Renal pelvis (tissue), 12 donors: ENCODE measurements at places on chromosomes 5 and 9. TPM values are rescaled to one million over a fixed set of nuclear protein-coding genes. Genes with fewer than 3 reads are reported as not detected.

DNA sequence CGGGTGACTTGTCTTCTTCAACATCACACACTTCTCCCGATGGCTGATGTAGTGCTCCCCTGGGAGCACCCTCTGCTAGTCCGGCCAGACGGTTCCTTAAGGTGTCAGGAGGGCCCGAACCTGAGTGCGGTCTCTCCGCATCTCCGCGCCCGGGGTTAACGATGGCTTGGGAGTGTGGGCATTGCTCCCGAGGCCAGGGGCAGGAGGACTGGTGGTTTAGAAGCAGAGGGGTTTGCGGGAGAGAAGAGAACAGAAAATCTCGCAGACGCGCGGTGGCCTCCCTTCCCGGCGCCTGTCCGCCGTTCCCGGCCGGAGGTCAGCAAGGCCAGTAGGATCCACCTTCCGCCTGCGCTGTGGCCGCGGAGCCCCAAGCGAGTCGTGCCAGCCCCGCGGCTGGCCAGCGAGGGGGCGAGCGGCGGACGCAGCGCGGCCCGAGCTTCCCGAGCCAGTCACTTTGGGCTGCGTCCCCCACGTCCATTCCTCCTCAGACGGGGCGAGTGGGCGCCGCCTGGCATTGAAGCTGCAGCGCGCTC is 700 bp downstream of the CDO1 start:
- no peak for DNase-seq

- no peak for DNase-seq
Measured at GRCh38 chr9:132301521-132301920, 53.3 kb downstream of the SETX start.

- no peak for DNase-seq
Measured at GRCh38 chr5:164472165-164472564, 966.7 kb downstream of the MAT2B start.

- DNase-seq, result no peak
Measured at GRCh38 chr5:44987026-44987425, 178.3 kb downstream of the MRPS30 start.

DNA sequence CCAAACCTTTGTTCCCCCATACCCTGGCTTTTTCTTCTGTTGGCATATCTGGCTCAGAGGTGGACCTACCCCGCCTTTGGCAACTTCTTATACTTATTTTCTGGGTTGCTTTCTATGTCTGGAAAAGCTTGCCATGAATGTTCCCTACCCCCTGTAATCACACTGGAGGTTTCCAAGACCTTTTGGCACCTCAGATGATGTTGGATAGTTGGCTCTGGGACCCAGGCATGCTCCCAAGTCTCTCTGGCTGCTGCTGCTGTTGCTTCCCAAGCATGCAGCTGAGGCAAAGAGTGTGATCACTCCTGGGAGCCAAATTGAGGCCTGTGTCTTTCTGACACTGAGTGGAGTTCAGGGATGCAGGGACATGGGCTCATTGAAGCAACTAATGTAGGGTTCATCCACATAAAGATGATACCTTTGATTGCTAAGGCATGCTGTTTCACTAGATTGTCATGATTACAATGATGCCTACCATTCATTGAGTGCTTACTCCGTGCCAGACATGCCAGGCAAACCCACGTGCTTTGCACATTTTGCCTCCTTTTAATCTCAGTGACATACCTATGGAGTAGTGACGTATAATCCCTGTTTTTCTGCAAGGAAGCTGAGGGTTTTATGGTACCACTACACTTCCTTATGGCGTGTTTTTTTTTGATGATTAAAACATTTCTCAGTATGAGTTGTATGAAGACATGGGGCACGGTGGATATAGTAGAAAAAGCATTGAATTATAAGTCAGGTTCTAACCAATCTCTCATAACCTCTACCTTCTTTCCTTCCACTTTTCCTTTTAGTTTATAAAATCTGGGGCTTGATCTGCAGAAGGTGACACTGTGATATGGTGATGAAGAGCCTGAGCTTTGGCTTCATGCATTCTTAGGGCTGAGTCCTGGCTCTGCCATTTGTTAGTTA is 73.1 kb downstream of the ARHGAP26 start:
- DNase-seq, result no peak

The SYK gene
- 35.7 TPM for polyA plus RNA-seq

DNA sequence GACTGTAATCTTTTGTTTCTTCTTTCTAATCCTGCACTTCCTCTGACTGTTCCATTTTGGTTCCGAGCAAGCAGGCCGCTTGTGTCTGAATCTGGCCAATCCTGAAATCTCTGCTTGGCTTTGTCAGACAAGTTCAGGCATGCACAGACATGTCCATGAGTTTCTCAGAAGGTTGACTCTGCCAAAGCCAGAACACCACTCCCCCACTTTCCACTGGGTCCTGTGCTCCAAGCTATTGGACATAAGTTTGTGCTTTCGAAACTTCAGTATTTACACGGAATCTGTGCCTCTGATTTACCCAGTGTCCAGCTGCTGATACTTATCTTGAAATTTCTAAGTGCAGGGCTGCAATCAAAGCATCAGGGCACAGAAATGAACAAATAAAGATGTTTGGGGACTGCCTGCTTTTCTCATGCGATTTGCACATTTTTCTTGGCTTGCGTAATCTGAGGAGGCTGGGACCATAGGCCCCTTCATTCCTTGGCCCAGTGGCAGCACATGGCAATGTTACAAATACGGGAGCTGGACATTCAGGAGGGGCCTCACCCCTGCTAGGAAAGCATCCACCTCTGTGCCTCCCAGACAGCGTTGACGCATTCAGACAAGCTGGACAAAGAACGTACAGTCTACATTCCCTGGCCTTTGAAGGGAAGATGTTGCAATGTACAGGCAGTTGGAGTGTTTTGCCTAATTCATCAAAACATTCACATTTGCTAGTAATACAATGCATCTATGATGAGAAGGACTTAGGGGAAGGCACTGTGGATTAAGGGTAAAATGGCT is 209.2 kb upstream of the PAPPA start:
- no peak for DNase-seq

DNA sequence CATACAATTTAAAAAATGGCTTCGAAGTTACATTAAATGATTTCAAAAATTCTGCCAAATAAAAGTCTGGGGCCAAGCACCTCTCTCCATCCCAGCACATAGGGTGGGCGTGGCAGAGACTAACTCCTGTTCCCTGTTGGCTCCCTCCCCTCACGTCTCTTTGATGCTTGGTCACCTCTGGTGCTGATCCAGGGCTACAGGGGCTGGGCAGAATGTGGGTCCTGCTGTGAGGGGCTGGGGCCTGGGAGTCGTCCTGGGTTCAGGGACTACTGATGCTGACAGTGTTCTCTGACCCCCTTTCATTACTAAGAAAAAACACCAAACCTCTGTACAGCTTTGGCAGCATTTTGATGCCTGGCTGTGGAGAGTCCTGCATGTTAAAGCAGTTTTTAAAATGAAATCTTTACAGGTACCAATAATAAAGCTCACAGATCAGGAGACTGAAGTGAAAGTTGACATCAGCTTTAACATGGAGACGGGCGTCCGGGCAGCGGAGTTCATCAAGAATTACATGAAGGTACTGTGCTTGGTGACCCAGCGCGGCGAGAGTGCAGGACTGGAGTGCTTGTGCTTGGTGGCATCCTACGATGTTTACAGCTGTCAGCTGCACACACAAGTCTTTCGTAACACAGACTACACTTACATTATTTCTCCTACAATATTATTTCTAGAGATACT is 29.0 kb downstream of the TENT4A start:
- DNase-seq, result no peak

- no peak for DNase-seq
Measured at GRCh38 chr5:112192866-112193265, 226.2 kb downstream of the EPB41L4A start.

- no peak for DNase-seq
Measured at GRCh38 chr5:122757285-122757684, 17.6 kb upstream of the SNX2 start.

DNA sequence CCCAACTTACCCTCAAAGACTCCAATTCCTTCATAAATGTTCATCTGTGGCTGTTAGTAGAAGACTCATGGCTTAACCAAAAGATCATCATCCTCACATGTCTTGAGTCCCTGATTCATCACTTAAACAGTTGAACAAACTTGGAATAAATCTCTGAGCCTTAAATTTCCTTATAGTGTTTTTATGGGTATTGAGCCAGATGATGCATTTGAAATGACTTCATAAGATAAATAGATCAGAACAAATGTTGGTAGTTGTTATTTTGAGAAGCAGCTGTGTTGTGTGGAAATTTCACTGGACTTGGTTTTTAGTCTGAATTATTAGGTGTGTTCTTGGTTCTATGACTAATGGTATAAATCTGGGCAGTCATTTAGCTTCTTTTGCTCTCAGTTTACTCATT is 236.2 kb downstream of the NNT start:
- DNase-seq, result no peak

The OR1Q1 gene
- not detected for polyA plus RNA-seq

- no peak for DNase-seq
Measured at GRCh38 chr9:107472581-107473340, 16.8 kb downstream of the KLF4 start.

The P4HA2 gene
- 32.5 TPM for polyA plus RNA-seq

- DNase-seq, result no peak
Measured at GRCh38 chr5:120690621-120691407, 226.7 kb downstream of the PRR16 start.

The RGS7BP gene
- 7.2 TPM for polyA plus RNA-seq

DNA sequence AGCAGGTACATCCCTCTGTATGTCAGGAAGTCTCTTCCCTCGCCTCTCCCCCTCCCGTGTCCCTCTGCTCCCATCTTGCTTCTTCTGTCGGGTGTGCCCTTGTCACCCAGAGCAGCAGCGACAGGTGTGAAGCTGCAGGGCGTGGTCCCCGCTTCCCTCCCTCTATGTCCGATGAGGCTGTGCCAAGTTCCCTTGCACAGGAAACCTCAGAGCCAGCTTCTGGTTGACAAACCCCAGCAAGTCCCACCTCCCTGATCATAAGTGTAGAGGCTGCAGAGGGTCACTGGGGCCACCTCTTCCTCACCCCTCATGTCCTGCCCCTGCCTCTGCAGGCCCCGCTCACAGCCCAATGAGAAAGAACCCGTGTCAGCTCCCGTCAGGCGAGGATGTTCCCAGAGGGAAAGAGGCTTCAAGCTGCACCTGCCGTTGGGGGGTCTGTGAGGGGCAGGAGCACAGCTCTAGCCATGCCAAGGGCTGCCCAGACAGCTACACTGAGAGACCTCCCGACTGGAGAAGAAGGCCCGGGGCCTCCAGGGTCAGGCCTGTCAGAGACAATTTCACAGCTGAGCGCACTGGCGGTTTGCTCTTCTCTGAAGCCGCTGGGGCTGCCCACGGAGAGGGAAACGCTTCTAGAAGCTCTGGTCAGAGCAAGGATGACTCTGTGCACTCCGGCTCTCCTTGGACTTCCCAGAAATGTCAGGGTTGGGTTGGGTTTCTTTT is 73.3 kb downstream of the AK8 start:
- DNase-seq, result no peak

DNA sequence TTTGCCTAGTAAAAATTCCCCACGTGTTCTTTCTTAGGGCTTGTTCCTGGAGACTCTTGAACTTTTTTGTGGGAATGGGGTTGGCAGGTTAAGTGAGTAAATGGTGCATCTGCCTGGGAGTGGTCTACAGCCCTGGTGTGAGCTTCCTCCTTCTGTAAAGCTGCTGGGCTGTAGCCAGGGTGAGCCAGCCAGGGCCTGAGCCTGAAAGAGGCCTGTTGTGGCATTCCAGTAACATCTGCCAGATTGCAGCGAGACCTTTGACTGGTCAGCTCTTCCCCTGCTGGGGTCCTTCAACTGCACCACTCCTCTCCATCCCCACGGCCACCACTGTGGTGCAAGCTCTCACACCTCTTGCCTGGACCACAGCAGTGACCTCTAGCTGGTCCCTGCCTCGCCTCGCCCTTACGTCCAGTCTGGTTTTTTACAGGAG is 47.5 kb downstream of the SLC22A5 start:
- DNase-seq, result no peak

DNA sequence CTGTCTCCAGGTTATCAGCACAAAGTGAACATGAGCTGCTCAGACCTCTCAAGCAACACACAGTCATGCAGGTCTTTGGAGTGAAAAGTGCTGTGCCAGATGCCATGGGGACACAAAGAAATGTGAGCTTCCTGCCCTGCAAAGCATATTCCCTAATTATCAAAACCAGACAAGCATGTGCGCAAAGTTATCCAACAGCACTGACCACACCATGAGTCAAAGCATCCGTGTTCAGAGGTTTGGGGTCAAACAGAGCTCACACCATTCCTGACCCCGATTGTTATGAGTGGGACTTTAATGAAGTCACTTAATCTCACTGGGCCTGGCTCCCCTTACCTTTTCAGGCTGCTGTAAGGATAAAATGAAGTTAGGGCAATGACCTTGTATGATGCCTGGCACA is 138.5 kb downstream of the SLIT3 start:
- no peak for DNase-seq

DNA sequence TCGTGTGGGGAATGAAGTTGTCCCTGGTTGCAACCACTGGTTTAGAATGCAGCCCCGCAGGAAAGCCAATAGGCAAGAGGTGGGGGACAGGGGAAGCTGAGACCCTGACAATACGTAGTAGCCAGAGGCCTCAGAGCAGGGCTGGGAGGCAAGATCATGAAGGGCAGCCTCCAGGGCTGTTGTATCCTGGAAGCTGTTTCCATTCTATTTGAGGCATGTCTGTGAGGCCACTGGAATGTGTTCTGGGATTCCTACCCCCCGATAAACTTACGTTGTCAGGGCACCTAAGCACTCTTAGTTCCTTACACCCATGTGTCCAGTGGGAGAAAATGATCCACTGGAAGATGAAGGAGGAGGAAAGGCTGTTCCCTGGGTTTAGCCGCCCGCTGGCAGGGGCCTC is 177.3 kb downstream of the CFAP90 start:
- no peak for DNase-seq

The CDC20B gene
- polyA plus RNA-seq, result 0.63 TPM

The PTGS1 gene
- polyA plus RNA-seq, result 3.9 TPM

- no peak for DNase-seq
Measured at GRCh38 chr5:91486638-91487037, 103.5 kb upstream of the ARRDC3 start.

The MXD3 gene
- 22.4 TPM for polyA plus RNA-seq

DNA sequence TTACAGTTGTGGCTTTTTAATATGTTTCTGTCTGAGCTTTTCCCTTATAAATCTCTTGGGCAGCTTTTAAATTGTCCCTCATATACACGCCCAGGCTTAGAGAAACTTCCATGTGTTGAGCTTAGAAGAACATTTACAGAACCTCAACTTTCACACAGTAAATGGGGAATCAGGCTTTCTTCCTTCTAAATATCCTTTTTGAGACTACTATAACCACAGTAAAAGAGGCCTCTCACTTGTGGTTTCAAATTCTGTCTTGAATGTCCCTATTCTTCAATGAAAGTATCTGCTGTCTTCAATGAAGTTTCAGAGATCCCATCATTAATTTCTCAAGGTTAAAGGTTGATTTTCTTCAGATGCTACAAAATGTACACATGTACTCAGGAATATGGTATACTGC is 588.6 kb upstream of the DMAC1 start:
- no peak for DNase-seq

DNA sequence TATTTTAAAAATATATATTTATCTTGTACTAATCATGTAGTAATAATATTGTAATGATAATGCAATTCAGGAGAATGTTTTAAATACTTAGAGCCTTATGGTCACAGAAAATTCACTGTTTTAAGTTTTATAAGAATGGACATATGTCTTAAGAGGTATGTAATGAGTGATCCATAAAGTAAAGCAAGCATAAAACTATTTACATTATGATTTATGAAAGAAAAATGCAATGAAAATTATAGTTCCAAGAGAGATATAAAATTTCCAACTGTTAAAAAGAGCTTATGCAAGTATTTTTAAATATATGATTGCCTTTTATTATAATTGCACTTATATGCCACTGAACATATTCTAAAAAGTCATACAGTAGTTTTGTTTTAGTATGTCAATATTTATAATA is 157.5 kb upstream of the TARS1 start:
- no peak for DNase-seq
